Endothelial cell (in vitro differentiated cells): ENCODE measurements at places on chromosomes 11 and 22. TPM values are rescaled to one million over a fixed set of nuclear protein-coding genes. Genes with fewer than 3 reads are reported as not detected.
A peak's percentile ranks its signal among the peaks of the same experiment; 100 is the strongest.

The KRTAP5-8 gene
- total RNA-seq = not detected

The IL18BP gene
- total RNA-seq = 17.7 TPM

The AIFM3 gene
- total RNA-seq = 0.15 TPM

The PLXNB2 gene
- 96.5 TPM for total RNA-seq

The CEND1 gene
- not detected for total RNA-seq

DNA sequence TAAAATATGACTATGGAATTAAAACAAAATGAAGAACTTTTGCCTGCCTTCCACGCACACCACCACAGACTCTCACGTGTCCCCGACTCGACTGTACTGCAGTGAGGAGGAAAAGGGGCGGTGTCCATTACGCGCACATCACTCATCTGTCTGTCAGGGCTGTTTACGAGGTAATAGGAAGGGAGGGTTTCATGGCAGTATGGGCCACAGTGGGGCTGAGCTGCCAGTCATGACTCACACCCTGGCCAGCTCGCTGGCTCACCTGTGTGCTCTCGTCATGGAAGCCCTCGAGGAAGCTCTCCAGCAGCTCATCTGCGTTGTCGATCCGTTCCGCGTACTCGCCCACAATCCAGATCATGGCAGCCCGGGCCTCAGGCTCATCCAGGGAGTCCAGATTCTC lies 33.5 kb upstream of the RASL10A start:
- peaks cover 59% of the 10 kb centered on the region for H3K36me3 ChIP-seq
- DNase-seq = no peak
- H3K27ac ChIP-seq = no peak overlapping the region
- no peaks in the 10 kb centered on the region for H3K27me3 ChIP-seq

- H3K36me3 ChIP-seq = no peaks in the 10 kb centered on the region
- H3K27me3 ChIP-seq = peaks cover 7% of the 10 kb centered on the region
- no peaks in the 10 kb centered on the region for H3K4me1 ChIP-seq
- H3K4me3 ChIP-seq = no peak overlapping the region
These were observed 927.4 kb downstream of the BRD1 start for GRCh38 chr22:48900327-48900597.

DNA sequence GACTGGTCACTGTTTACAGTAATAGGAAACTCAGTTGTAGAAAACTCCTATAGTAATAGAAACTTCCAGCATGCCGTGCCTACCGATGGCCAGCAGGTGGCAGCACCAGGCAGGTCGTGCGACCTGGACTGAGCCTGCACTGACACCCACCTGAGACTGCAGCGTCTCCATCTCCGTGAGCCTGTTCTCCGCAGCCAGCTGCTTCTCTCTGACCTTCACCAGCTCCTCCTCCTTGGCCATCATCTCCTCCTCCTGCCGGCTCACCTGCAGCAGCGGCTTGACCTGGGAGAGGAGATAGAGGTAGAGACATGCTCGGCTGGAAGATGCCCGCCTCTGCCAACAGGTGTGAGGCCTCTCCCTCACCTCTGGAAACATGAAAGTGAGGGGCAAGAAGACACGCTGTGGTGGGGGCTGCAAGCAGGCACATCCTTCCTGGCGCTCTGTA lies 48.5 kb downstream of the APOL1 start:
- peaks cover 21% of the 10 kb centered on the region for H3K27me3 ChIP-seq
- DNase-seq = peak; percentile 79
- H3K27ac ChIP-seq = peak overlapping the region; percentile 64
- peaks cover 7% of the 10 kb centered on the region for H3K4me1 ChIP-seq
- H3K4me3 ChIP-seq = peak overlapping the region; percentile 79

GRCh38 chr11:6927030-6927617 lies 898 bp downstream of the ZNF215 start:
- H3K27me3 ChIP-seq = peaks cover 3% of the 10 kb centered on the region
- H3K36me3 ChIP-seq = no peaks in the 10 kb centered on the region
- no peak for DNase-seq
- H3K27ac ChIP-seq = peak overlapping the region; percentile 88
- H3K4me1 ChIP-seq = peaks cover 28% of the 10 kb centered on the region
- H3K4me3 ChIP-seq = peak overlapping the region; percentile 94

DNA sequence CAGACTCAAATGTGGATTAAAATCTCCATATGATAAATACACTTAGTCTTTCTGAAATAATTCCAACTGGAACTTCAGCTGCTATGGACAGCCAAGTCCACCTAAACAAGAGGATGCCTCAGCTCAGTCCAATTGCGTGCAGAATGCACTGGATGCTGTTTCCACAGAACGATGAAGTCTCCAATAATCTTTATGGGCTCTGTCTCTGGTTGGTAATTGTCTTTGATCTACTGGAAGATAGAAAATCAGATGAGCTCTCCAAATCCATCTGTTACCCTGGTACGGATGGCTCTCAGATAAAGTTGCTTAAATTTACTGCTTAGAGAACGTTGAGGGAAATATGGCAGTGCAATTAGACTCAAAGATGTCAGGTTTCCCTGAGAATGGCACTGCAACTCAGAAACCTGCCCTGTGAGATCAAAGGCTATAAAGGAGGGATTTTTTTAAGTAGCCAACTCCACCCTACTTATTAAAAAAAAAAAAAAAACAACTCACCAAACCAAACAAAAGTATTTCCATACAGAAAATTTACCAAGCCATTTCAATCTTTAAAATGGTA lies 859 bp upstream of the BIRC3 start:
- no peaks in the 10 kb centered on the region for H3K36me3 ChIP-seq
- H3K4me3 ChIP-seq = no peak overlapping the region
- DNase-seq = no peak
- no peaks in the 10 kb centered on the region for H3K27me3 ChIP-seq
- H3K27ac ChIP-seq = no peak overlapping the region

DNA sequence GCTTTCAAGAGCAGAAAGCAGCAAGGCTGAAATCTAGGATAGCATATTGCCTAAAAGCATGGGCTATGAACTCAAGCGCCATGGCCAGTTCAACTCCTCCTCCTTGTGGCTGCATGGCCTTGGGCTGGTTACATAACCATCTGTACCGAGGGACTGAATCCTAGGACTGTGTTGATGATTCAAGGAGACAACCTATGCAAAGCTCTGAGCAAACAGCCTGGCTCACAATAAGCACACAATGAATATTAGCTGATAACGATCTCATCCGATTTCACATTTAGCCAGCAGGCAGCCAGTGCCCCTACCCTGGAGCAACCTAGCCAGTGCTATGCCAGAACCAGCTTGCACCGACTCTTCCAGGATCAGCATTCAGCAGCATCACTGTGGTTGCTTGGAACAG lies 698.4 kb downstream of the TBC1D22A start:
- peaks cover 9% of the 10 kb centered on the region for H3K27me3 ChIP-seq
- no peaks in the 10 kb centered on the region for H3K4me1 ChIP-seq

DNA sequence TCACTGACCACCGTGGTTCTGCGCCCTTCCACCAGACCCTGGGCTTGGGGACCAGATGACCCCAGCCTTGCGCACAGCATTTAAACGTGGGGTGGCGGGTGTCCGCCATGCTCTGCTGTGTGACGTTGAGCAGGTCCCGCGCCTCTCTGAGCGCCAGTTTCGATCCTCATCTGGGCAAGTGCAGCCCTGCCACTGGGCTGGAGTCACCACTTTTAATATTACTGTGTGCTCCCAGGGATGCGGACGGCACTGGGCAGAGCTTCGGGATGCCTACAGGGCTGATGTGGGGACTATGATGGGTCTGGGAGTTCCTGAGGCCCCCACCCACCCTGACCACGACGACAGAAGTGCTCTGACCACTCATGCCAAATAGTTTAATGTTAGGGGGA lies 1.2 kb upstream of the NUDT8 start:
- H3K27ac ChIP-seq = peak overlapping the region; percentile 36
- no peaks in the 10 kb centered on the region for H3K4me1 ChIP-seq
- peaks cover 21% of the 10 kb centered on the region for H3K27me3 ChIP-seq
- peak overlapping the region; percentile 80 for H3K4me3 ChIP-seq
- H3K36me3 ChIP-seq = peaks cover 6% of the 10 kb centered on the region
